ENCODE measurements at places on chromosomes 3 and 15.

DNA sequence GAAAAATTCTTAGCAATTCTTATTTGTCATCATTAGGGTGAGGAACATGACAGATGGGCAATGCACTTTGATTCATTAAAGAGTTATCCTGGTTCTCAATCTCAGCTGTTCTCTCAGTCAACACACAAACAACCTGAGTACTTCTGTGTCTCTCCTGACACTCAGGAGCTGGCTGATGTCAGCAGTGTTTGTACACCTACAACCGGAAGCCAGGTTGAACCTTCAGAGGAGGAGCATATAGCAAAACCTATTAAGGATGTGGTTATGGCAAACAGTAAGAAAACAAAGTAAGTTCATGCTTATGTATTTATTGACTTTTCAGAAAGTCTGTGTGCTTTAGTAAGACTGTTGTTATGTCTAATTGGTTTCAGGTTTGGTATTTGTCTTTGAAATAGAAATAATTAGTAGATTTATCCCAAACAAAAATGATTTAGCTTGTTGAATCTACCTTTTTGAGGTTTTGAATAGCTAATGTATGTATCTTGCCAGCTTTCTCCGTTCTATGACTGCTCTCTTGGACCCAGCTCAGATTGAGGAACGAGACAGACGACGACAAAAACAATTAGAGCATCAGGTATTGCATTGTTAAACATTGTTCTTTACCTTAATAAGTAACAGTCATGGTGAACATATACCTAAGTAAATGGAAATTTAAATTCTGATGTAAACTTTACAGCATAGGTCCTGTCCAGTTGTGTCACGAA is 36.6 kb downstream of the CCDC66 start:
- no peak for DNase-seq

DNA sequence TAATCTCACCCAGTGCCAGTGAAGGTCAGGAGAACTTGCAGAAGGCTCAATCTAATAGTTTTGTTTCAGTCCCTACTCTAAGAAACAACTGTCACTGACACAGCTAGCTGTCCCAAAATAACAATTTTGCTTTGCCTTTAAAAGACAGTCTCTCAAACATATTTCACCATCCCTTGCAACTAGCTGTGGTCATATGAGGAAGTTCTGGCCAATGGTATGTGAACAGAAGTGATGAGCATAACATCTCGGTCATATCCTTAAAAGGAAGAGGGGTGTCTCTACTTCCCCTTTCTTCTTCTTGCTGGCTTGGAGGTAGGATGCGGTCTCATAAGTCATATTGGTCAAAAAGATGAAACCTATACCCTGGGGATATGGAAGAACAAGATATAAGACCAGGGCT is 198.1 kb downstream of the NEK10 start:
- DNase-seq = no peak

DNA sequence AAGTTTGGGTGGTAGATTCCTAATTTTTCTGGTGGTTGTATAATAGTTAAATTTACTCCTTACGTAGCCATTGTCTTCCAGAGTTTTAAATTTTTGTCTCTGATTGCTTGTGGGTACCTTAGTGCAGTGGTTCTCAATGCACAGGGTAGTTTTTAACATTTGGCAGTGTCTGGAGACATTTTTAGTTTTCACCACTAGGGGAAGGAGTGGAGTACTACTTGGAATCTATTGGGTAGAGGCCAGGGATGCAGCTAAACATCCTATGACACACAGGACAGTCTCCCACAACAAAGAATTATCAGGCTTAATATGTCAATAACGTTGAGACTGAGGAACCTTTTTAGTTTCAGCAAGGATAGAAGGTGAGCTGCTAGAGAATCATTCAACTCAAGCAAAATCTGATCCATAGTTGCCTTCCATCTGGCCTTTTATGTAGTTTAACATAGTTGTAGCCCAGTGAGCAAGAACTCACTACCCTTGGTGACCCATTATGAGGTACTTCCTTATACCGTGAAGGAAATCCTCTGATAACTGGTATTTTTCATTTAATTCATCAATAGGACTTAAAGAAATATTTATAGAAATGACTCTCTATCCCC is 8.6 kb upstream of the STX19 start:
- no peak for DNase-seq

- no peak for DNase-seq
Observed at GRCh38 chr3:67526246-67526645, 128.2 kb downstream of the SUCLG2 start.

GRCh38 chr3:12829886-12830784 is 11.2 kb downstream of the RPL32 start:
- no peak for DNase-seq

GRCh38 chr3:128448491-128448890 is 18.2 kb downstream of the DNAJB8 start:
- DNase-seq = no peak

- DNase-seq = no peak
Observed at GRCh38 chr3:142596726-142597088, 514 bp downstream of the PLS1 start.

- DNase-seq = no peak
Observed at GRCh38 chr3:71492566-71492965, 91.0 kb downstream of the FOXP1 start.

- no peak for DNase-seq
Observed at GRCh38 chr3:42094128-42094527, 3.0 kb downstream of the TRAK1 start.

- DNase-seq = no peak
Observed at GRCh38 chr15:90104551-90104950, 2.3 kb upstream of the IDH2 start.

DNA sequence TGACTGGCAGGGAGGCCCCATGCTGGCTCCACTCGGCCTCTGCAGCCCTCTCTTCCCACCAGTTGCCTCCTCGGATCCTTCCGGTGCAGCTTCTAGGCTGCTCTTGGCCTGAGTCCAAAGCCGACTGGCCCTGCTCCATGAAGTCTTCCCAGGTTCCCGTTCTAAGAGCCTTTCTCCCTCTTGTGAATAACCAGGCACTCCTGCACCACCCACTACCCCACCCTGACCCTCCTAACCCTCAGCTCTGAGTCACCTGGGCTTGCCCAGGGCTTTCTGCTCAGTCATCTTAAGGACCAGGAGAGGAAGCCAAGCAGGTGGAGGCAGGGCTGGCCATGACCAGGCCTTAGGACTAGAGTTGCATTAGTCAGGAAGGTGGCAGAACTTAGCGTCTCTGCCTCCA is 28.1 kb upstream of the CNBP start:
- no peak for DNase-seq

DNA sequence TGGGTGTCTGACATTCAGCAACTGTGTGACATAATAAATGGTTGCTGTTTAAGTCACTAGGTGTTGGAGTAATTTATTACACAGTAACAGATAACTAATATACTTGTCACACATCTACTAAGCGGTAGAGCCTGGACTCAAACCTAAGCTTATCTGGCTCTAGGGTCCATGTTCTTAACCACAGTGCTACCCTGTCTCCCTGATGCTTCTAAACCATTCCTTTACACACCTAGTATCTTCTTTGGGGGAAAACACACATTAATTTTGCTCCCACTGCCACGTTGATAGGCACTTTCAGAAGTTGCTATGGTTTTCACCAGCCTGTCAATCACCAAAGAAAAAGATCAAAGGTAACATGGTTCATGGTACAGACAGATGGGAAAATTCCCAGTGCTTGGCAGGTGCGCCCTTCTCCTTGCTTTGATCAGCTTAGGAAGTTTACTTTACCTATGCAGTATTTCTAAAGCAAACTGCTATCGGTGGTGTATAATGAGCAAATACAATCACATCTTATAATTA is 150.8 kb downstream of the PDZRN3 start:
- DNase-seq = no peak

- no peak for DNase-seq
Observed at GRCh38 chr15:34588046-34588674, 4.7 kb upstream of the GOLGA8B start.

DNA sequence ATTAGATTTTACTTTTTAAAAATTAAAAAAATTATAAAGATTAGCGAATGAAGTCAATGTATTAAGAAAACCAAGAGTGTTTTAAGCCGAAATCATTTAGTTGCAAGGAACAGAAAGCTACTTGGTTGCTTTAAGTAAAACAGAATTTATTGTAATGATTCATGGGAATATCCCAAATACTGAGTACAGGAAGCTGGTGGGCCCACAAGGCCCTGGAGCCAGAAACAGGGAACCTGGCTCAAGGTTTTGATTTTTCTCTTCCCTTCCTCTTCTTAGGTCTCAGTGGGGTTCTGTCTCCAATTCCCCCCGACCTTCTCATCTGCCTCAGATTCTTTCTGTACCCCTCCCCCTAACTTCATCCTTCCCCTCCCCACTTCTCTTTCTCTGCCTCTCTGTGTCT is 229.0 kb downstream of the TLE3 start:
- no peak for DNase-seq

DNA sequence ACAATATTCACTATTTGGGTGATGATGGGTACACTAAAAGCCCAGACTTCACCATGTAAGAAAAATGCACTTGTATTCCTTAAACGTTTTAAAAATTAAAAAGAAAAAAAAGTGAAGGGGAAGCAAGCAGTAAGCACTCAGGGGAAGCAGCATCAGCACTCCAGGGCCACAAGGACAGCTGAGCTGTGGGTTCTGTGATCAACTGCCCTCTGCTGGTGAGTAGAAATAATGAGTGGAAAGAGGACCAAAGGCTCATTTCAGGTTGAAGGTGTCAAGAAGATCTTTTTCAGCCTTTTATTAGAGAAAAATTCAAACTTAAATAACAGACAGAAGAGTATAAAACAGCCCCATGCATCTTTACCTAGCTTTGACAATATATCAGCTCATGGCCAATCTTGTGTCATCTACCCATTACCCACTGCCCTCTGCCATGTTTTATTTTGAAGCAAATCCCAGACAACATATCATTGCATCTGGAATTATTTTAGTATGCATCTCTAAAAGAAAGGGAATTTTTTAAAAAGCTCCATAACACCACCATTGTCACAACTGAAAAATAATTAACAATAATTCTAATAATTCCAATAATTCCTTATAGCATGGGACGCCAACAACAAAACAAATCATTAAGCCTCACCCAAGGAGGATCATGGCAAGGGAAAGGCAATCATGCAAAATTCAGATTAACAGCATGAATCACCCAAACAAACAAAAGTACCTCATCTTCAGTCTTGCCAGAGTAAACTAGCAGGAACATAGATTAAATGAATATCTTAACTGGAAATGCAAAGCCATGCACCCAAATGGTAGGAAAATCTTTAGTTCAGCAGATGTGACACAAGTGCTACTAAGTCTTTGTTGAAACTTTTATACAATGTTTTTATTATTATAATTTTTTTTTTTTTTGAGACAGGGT is 42.5 kb downstream of the TAMM41 start:
- no peak for DNase-seq

DNA sequence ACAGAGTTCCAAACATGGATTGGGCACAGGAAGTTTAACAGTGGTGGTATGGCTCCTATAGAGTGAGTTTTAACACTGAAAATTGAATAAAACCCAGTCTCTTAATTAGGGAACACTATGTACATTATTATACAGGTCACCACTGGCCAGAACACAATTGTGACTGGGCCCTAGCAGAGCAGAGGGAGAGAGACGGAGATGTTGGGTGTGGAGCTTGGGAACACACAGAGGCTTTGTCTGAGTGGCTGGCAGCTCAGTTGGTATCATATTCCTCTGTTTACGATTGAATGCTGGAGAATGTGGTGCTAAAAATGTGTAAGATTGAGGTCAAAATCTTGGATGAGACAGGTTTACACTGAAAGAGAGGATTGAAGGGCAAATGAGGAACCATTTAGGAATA is 6.8 kb upstream of the MOBP start:
- no peak for DNase-seq

Measured in activated CD8-positive, alpha-beta memory T cell treated with anti-CD3 and anti-CD28 coated beads for 48 hours (primary cell).